ENCODE measurements at places on chromosomes 2 and 18.

- DNase-seq: peak; percentile 66
Measured at GRCh38 chr2:233424154-233424951, 70.1 kb downstream of the DGKD start.

DNA sequence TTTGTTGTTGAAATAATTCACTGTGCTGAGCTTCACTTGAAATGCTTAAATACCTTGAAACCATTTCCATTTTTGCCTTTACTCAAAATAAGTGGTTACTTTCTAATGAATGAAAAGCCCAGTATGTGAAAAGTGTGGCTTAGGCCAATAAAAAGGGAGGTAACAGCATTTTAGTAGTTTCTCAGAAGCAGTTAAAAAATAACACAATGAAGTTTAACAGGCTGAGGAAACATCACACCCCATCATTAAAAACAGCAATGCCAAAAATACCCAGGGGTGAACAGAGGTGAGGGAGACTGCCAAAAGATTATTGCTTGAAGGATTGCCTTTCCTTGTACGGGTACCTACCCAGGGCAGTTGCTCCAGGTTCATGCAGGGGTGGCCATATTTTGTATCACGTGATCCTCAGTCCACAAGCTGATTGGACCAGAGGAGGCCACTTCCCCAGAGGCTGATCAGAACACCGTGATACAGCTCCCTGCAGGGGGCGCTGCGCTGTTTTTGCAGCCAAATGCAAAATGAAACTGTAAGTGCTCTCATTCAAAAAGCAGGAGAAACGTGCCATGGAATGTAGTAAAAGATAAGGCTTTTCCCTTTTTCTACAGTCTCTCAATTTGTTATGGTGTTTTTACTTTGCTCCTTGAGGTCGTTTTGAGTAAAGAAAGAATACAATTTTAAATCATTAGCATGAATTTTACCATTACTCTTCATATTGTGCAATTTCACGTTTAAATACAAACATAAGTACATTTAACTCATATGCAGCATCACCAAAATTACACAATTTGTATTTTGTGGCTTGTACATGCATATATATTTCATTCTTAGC, 70.2 kb upstream of the SH3BP4 start:
- DNase-seq: peak; percentile 91

DNA sequence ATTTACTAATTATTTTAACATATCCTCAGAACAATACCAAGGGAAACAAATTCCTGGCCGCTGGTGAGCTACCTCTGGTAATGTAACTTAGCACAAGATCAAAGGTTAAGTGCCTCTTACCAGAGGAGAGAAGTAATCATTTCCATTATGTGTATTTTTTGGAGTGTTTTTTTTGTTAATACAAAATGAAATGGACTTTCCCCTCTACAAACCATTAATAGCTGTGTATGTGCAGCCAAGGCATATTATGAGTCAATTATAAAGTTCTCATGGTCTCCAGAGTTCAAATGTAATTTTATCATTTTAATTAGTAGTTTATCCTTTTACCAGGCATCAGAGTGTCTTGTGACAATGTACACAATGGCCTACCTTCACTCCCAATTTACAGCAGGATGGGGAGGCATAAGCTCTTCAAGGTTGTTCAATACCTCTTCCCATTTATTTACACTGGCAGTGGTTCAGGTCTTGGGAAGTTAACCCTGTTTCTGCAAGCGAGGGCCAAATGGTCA, 242.2 kb downstream of the TGIF1 start:
- DNase-seq: no peak

DNA sequence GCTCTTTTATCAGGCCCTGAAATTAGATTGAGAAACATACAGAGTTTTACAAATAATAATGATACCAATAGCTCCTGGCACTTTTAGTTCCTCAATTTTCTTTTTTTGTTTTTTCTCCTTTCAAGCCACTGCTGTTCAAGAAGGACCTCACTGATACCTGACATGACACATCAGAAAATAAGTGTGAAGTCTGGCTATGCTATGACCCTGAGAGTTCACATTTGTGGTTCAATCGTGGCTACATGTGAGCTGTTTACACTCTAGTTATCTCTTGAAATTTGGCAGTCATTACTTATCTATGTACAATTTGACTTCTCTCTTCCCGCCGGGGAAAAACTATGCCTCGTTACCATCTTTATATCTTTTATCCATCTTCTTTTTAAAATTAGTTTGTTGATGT, 686.5 kb downstream of the EPHA4 start:
- no peak for DNase-seq

GRCh38 chr2:206457188-206457634, 13.9 kb downstream of the ADAM23 start:
- no peak for DNase-seq

GRCh38 chr2:9440058-9440727, 16.7 kb downstream of the CPSF3 start:
- no peak for DNase-seq

GRCh38 chr2:86518481-86518880, 44.8 kb downstream of the CHMP3 start:
- DNase-seq: no peak

GRCh38 chr2:237581751-237582746, 8.5 kb downstream of the RAB17 start:
- peak; percentile 83 for DNase-seq

DNA sequence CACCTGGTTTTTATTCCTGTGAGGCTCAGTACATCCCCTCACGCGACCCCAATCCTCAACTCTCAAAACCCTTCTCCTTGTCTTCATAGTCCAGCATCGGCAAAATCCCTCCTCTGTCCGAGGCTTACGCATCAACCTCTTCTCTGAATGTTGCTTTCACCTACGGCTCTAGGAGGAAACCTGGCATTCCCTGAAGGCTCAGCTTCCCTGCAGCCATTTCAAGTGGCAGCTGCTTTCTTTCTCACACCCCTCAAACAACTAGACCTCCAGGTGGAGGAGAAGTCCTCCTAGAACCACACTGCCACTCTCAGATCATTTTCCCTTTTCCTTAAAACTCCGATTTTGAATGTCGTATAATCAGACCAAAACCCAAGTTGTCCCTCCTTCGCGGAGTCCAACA, 114.2 kb downstream of the DTNB start:
- DNase-seq: no peak

DNA sequence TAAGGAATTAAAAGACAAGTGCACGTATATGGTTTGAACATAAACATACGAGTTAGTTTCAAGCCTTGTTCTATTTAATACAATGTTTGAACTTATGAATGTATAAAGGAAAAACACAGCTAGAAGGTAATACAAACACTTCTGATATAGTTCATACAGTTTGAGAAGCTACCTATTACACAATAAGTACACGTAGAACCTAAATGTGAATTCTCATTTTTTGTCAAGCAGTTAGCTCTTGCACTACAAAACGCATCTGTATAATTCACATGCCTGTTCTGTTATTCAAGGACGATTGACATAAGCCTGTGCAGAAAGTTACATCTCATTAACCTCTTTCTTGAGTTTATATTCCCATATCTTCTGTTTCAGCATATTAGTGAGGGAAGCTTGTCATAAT, 2.7 kb downstream of the LRP1B start:
- no peak for DNase-seq

- DNase-seq: no peak
Measured at GRCh38 chr2:217993138-217993537, 9.7 kb downstream of the TNS1 start.

GRCh38 chr2:238169708-238170251, 11.0 kb downstream of the ERFE start:
- DNase-seq: peak; percentile 54

GRCh38 chr18:67525328-67526099, 9.0 kb upstream of the DSEL start:
- peak; percentile 58 for DNase-seq

DNA sequence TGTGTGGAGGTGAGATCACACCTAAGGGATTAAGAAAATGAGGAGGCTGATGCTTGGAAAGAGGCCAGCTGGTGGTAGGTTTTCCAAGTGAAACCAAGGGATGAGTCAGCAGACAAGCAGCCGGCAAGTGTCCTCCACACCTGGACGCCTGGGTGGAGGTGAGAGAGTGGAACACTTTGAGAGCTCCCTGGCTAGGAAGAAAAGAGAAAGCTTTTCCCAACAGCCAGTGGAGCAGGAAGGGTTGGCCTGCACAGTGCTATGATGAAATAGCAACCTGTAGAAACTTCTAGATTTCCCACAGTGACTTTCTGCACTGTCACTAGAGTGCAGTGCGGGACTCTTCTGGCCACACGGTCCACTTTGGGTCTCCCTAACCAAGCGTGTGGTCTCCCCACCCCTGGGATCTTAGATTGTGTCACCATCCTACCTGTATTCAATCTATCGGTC, 19.6 kb upstream of the IL37 start:
- DNase-seq: no peak

DNA sequence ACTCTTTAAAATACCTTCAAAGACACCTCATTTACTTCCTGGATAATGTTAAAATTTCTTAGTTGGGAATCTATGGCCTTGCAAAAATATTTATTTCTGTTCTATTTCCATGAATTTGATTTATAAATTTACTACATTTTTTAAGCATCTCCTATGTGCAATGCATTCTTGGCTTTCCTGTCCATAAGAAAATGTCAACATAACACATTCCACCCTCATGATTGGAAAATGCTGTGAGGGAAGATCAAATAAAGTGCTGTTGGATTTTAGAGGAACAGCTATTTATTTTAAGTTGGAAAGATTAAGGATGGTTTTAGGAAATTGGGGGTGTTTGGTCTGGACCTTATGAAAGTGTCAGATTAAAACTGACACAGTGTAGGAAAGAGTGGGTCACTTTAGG, 45.4 kb upstream of the MC4R start:
- no peak for DNase-seq

- DNase-seq: no peak
Measured at GRCh38 chr2:127045792-127046501, 61.0 kb downstream of the BIN1 start.

DNA sequence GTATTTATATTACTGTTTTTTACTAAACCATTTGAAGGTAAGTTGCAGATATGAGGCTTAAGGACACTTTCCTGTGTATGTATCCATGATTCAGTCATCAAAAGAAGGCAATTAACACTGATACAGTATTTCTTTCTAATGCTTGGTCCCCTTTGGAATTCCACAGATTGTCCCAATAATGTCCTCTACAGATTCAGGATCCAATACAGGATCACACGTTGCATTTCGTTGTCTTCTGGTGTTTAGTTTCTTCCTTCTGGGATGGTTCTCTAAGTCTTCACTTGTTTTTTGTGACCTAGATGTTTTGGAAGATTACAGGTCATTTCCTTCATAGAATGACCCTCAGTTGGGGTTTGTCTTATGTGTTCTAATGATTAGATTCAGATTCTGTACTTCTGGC, 40.0 kb downstream of the NPAS2 start:
- no peak for DNase-seq

GRCh38 chr18:61939046-61939674, 46.4 kb upstream of the RNF152 start:
- DNase-seq: no peak

DNA sequence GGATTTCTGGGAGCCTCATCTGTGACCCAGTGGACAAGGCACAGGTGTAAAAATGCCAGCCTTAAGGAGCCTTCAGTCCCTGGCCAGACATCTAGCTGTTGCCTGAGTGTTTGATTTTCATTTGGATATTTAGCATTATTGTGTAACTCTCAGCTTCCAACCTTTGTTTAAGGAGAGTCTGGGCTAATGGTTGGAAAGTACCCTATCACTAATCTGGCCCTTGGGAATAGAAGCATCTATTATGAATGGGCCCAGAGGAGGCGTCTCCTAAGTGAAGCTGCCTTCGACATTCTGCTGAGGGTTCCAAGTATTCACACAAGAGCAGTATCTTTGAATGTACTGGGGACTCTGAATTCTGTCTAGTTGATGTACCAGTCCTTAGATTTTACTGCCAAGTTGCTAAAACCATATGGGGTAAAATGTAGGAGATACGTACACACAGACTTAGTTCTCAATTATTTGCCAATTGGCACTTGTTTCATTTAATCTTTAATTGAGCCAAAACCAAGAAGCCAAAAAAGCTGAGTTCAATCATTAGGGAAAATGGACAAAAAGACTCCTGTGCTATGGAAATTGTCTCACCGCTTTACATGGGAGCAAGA, 7.2 kb upstream of the ANKRD29 start:
- DNase-seq: no peak

GRCh38 chr2:63052411-63053080, 1.9 kb downstream of the OTX1 start:
- no peak for DNase-seq

GRCh38 chr18:58552057-58552461, 76.8 kb downstream of the ALPK2 start:
- DNase-seq: no peak

DNA sequence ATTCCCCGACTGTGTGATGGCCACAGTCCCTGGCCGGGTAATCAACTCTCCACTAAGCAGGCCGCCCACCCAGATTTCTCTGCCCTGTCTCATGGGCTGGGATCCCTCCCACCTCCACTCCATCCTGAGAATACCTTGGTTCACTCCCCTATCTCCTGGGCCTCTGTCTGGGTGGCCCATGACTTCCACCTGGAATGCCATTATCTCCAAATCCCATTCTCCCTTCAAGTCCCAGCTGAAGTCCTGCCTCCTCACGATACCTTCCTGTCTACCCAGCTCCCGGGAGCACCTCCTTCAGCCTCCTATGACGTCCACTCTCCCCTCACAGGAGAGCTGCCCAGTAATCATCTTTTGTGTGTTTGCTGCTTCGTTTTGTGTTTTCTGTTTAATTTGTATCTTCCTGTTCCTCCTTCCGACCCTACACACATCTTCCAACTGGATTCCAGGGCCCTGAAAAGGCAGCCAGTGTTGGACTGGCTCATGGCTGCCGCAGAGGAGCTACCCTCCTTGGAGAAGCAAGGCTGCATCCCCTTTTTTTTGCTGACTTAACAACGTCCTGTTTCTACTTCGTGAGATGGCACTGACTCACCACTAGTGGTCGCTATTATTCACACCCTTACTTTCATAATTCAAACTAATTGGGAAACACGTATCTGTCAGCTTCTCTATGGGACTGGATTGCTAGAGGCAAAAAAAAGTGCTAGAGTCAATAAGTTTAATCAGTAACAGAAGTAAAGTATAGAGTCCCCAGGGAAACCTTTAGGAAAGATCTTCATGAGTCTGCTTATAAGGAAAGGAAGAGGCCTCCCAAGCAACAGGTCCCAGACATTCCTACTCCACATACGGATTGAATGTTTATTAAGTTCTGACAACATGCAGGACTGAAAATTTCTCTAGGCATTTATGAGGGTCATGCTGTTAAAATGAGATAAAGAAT, 171.9 kb upstream of the GATA6 start:
- DNase-seq: no peak

GRCh38 chr2:31087491-31087890, 50.7 kb downstream of the GALNT14 start:
- no peak for DNase-seq

DNA sequence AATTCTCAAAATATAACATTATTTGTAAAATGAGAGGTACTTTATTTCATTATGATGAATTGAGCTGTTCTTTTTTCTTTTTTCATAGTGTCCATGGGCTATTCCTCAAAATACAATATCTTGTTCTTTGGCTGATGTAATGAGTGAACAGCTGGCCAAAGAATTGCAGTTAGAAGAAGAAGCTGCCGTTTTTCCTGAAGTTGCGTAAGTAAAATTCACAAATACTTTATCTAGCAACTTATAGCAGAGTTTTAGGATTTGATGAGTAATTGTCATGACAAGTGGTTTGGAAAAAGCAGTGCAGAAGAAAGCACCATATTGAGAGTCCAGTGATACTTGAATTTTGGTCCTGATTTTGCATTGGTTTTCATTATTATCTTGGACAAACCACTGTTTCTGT, 9.8 kb downstream of the RIOK3 start:
- no peak for DNase-seq

All from heart left ventricle (tissue), 16 donors.